ENCODE measurements at places on chromosomes 6 and 20. TPM values are rescaled to one million over a fixed set of nuclear protein-coding genes. Genes with fewer than 3 reads are reported as not detected.
A peak's percentile ranks its signal among the peaks of the same experiment; 100 is the strongest.

GRCh38 chr20:20002101-20002998 lies 14.8 kb upstream of the NAA20 start:
- H3K27ac ChIP-seq: peak overlapping the region; percentile 29
- H3K36me3 ChIP-seq: no peaks in the 10 kb centered on the region
- H3K4me3 ChIP-seq: no peak overlapping the region
- no peaks in the 10 kb centered on the region for H3K27me3 ChIP-seq

GRCh38 chr6:126631363-126631762 lies 291.4 kb downstream of the CENPW start:
- no peak overlapping the region for H3K4me3 ChIP-seq
- H3K27me3 ChIP-seq: no peaks in the 10 kb centered on the region
- no peak for DNase-seq
- H3K4me1 ChIP-seq: no peaks in the 10 kb centered on the region
- no peak overlapping the region for H3K27ac ChIP-seq
- H3K36me3 ChIP-seq: no peaks in the 10 kb centered on the region

- DNase-seq: no peak
- no peak overlapping the region for H3K27ac ChIP-seq
- H3K27me3 ChIP-seq: no peaks in the 10 kb centered on the region
- no peak overlapping the region for H3K4me3 ChIP-seq
Measured at GRCh38 chr20:14609328-14610221, 272.2 kb upstream of the FLRT3 start.

DNA sequence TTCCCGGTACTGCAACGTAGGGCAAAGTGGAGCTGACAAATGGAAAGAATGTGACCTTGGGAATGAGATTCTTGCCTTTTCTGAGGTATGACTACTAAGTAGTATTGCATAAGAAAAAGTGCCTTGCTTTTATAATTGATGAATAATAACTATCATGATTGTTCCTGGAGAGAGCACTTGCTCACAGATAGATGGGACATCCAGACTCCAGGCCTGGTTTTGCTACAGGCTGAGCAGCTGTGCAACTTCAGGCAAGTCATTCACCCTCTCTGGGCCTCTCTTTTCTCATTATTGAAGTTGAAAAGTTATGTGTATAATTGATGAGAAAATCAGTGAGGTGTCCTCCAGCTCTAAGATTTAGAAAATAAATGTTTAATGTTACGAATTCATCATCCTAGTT lies 53.6 kb upstream of the MBOAT1 start:
- no peaks in the 10 kb centered on the region for H3K36me3 ChIP-seq
- DNase-seq: no peak
- no peaks in the 10 kb centered on the region for H3K4me1 ChIP-seq
- no peak overlapping the region for H3K4me3 ChIP-seq
- no peaks in the 10 kb centered on the region for H3K27me3 ChIP-seq
- no peak overlapping the region for H3K27ac ChIP-seq

DNA sequence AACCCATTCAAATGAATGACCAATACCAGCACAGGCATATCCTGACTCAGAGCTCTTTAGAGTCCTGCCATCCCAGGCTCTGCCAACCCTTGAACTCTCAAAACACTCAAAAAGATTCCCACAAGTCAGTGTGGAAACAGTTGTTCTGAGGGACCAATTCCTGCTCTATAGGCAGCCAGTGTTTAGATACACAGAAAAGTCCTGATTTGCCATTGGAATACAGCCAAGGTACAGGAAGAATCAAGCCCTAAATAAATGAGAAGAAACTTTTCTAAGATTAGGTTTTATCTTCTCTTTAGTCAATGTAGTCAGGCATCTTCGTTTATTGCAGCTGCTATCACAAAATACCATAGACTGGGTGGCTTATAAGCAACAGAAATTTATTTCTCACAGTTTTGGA lies 626.8 kb upstream of the ARID1B start:
- DNase-seq: no peak
- no peak overlapping the region for H3K4me3 ChIP-seq
- H3K4me1 ChIP-seq: no peaks in the 10 kb centered on the region
- no peaks in the 10 kb centered on the region for H3K36me3 ChIP-seq
- no peak overlapping the region for H3K27ac ChIP-seq

DNA sequence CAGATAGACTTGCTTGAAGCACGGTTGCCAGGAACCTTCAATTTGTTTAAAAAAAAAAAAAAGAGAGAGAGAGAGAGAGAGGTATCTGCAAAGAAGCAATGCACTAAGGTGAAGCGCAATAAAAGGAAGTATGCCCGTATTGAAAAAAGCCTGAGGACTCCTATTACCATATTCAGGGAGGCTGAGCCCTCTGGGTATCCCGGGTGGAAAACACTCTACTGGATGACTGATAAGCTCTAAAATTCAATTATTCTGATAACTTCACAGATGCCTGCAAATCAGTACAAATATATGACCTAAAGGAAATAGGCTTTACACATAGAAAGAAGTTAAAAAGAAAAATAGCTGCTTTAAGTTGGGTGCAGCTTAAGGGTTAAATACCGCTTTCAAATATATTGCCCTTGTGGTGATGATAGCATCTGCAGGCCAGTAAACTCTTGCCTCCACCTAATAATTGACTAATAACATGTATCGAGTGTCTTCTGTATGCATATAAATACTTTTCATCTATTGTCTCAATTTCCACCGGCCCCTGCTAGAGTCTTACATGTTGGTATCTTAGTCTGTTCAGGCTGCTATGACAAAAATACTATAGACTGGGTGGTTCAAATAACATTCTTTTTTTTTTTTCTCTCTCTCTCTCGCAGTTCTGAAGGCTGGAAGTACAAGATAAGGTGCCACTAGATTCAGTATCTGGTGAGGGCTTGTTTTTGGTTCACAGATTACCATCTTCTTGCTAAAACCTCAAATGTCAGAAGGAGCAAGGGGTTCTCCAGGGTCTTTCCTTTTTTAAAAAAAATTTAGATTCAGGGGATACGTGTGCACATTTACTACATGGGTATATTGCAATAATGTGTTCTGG lies 187.4 kb upstream of the JARID2 start:
- no peaks in the 10 kb centered on the region for H3K27me3 ChIP-seq
- no peaks in the 10 kb centered on the region for H3K4me1 ChIP-seq
- H3K4me3 ChIP-seq: no peak overlapping the region
- no peaks in the 10 kb centered on the region for H3K36me3 ChIP-seq
- no peak overlapping the region for H3K27ac ChIP-seq

GRCh38 chr6:136751522-136751956 lies 40.7 kb downstream of the MAP3K5 start:
- no peak overlapping the region for H3K4me3 ChIP-seq
- H3K4me1 ChIP-seq: no peaks in the 10 kb centered on the region
- no peaks in the 10 kb centered on the region for H3K36me3 ChIP-seq
- no peak overlapping the region for H3K27ac ChIP-seq
- H3K27me3 ChIP-seq: no peaks in the 10 kb centered on the region

GRCh38 chr6:129189266-129189665 lies 306.3 kb downstream of the LAMA2 start:
- H3K27me3 ChIP-seq: no peaks in the 10 kb centered on the region
- H3K27ac ChIP-seq: no peak overlapping the region
- no peak overlapping the region for H3K4me3 ChIP-seq
- no peaks in the 10 kb centered on the region for H3K36me3 ChIP-seq
- no peak for DNase-seq
- H3K4me1 ChIP-seq: no peaks in the 10 kb centered on the region

DNA sequence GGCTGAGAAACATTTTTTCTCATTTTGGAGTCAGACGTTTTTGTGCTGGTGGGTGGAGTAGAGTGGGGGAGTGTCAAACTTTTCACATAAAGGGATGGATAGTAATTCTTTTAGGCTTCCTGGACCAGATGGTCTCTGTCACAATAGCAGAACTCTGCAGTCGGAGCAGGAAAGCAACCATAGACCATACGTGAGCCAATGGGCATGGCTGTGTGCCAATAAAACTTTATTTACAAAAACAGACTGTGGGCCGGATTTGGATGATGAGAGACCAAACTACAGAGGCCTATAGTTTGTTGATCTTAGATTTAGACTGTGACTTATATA lies 70.8 kb upstream of the SLC22A23 start:
- no peaks in the 10 kb centered on the region for H3K4me1 ChIP-seq
- no peak overlapping the region for H3K4me3 ChIP-seq
- no peaks in the 10 kb centered on the region for H3K36me3 ChIP-seq
- DNase-seq: no peak
- no peak overlapping the region for H3K27ac ChIP-seq

GRCh38 chr6:57469072-57469471 lies 151.6 kb downstream of the PRIM2 start:
- H3K27me3 ChIP-seq: no peaks in the 10 kb centered on the region
- no peaks in the 10 kb centered on the region for H3K36me3 ChIP-seq
- no peak overlapping the region for H3K4me3 ChIP-seq
- H3K4me1 ChIP-seq: no peaks in the 10 kb centered on the region

DNA sequence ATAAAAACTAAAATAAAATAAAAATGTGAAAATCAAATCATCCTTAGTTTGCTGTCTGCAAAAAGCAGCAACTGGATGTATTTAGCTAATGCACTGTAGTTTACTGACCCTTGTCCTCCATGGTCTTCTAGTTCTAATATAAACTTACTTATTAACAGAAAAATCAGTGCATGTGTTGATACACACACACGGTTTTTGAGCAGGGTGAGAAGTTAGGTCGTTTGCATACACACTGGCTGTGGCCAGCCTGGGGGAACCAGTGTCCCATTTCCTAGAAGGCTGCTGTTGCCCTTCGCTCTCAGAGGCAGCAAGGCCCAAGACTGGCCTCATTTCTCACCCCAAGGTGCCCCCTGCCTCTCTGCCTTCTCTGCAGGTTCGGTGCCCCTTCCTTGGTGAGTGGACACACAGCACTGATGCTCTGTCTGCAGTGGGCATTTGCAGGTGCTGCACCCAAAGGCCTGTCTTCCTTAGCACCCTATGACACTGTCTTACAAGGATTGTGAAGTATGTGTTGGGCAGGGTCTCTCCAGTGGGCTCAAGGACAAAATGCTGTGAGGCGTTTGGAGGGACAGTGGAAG lies 168.5 kb downstream of the SCP2D1 start:
- peaks cover 16% of the 10 kb centered on the region for H3K4me1 ChIP-seq
- no peak for DNase-seq
- H3K27ac ChIP-seq: no peak overlapping the region
- no peaks in the 10 kb centered on the region for H3K27me3 ChIP-seq

GRCh38 chr6:159168536-159169192 lies 536 bp upstream of the FNDC1 start:
- peak; percentile 68 for DNase-seq
- no peaks in the 10 kb centered on the region for H3K4me1 ChIP-seq
- no peaks in the 10 kb centered on the region for H3K36me3 ChIP-seq
- H3K27me3 ChIP-seq: peaks cover 11% of the 10 kb centered on the region
- H3K27ac ChIP-seq: no peak overlapping the region
- peak overlapping the region; percentile 55 for H3K4me3 ChIP-seq

The FERMT1 gene
- 2.2 TPM for polyA plus RNA-seq

The LCA5 gene
- 2.0 TPM for polyA plus RNA-seq

The C20orf204 gene
- polyA plus RNA-seq: 0.75 TPM

The WFDC12 gene
- polyA plus RNA-seq: not detected

The TP53TG5 gene
- polyA plus RNA-seq: not detected

The PRDM13 gene
- polyA plus RNA-seq: not detected

The VWA7 gene
- 10.2 TPM for polyA plus RNA-seq

Data from kidney (tissue), 22 donors.